ENCODE measurements at places on chromosomes 13 and 19.

GRCh38 chr13:59409211-59409610 lies 754.5 kb downstream of the DIAPH3 start:
- peak; percentile 83 for DNase-seq

DNA sequence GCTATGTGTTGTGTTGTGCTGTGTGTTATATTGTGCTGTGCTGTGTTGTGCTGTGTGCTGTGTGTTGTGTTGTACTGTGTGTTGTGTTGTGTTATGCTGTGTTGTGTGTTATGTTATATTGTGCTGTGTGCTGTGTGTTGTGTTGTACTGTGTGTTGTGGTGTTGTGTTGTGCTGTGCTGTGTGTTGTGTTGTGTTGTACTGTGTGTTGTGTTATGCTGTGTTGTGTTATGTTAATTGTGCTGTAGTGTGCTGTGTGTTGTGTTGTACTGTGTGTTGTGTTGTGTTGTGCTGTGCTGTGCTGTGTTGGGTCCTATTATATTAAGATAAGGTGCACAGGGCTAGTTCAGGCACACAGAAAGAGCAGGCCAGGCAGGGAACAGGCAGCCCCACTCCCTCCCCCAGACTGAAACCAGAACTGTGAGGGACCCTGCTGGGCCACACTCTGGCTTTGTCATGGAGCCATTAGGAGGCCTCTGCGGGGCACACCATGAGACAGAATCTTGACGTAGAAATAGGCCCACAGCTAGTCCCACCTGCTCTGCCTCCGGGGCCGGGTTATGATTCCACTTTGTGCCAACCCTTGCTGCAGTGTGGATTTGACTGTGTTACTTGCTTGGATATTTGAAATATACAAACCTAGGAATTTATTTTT lies 12.1 kb downstream of the SOX1 start:
- DNase-seq, result no peak

DNA sequence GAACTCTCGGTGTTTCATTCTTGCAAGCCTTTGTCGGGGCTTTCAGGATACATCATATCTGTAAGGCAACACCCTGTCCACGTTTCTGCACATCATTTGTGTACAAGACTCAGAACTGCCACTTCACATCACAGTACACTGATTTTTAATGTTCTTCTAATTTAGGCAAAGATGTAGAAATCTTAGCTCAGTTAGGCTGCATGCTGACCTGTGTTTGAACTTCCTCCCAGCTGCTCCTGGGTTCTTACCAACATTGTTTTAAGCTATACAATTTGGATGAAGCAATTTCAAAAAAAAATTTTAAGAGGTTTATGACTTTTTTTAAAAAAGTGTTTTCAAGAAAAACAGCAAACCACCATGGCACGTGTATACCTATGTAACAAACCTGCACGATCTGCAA lies 1047.9 kb upstream of the SLC10A2 start:
- no peak for DNase-seq

DNA sequence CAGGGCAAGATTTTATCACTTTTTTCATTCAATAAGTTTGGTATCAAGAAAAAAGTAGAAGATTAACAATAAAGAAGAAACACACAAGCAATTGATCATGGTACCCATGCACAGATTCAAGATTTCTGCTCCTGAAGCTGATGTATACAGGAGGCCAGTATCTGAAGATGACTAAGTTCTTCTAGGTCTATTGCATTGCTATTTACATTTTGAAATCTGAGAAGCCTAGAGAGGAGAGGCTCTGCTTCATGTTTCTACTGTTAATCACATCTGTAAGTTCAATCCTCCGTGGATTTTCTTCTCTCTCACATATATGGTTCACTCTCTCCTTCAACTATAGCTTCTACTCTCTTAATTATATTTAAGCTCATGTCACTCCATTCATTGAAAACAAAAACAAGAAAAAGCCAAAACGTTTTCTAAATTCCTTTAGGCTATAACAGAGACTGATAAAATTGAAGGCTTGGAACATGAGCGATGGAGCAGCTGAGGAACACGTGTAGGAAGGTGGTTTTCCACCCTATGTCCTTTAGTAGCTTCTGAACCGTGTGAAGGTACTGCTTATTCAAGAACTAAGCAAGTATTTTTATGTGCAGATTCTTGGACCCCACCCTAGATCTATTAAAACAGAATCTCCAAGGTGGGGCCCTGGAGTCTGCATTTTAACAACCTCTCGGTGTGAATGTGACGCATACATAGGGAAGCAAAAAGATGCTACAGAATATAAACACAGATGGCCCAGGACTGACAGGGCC lies 198.2 kb downstream of the EFNB2 start:
- DNase-seq, result no peak

DNA sequence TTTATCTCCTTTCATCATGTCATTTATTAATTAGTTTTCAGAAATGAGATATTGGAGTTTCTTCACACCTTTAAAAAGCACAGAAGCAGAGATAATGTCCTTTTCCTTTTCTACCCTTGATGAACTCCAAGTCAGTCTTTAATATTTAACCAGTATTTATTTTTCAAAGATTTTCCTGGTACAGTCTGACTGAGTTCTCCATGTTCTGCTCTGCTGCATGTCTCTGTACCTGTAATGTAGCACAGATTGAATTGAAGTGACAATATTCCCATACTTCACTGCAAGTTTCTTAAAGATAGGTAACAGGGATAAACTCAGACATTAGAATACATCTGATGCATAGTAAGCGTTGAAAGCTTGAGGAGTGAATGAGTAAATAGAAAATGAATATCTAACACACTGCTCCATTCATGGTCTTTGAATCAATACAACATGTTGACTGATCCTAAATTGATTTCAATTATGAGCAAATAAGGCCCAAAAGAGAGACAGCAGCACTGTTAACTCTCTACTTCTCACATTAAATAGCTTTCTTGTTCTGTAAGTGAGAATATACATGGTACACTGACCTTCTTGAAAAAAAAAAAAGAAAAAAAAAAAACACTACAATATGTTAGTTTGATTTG lies 1323.6 kb upstream of the PRR20A start:
- no peak for DNase-seq

GRCh38 chr13:35595181-35595580 lies 118.7 kb upstream of the MAB21L1 start:
- no peak for DNase-seq

Data from Right ventricle myocardium superior (tissue), 1 donor.